Left lobe of liver (tissue), 2 donors: ENCODE measurements at places on chromosomes 7 and 10.
A peak's percentile ranks its signal among the peaks of the same experiment; 100 is the strongest.

DNA sequence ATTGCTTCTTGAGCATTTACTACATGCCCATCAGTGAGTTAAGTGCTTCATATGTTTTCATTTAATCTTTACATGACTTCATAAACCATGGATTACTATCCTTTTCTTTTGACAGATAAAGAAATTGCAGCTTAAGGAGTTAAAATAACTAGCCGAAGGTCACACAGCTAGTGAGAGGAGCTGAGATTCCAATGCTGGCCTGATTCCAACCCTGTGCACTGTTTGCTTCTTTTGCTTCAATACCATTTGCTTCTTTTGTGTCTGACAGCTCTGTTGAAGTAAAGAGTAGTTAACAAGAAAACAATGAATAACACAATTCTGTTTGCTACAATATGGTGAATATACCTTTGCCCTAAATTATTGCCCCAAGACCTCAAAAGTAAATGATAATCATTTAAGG lies 132.4 kb downstream of the GRM3 start:
- DNase-seq = no peak

- no peak for DNase-seq
Observed at GRCh38 chr10:89173075-89173474, 34.0 kb downstream of the CH25H start.

DNA sequence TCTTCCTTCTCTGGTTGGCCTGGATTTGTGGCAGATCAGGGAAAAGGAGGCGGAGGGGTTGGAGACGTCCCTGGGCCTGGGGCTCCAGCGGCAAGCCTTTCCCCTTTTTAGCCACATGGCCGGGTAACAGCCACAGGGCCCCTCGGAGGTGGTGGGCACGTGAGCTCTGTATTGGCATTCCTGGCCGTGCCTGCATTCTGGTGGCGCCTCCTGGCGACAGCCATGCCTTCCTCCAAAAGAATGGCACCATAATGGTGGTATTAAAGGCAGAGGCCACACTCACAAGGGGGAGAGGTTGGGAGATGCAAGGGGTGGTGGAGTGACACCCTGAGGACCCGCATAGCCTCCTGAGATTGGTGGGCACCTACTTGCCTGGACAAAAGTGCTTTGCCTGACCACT lies 3.0 kb upstream of the AQP1 start:
- DNase-seq = no peak

DNA sequence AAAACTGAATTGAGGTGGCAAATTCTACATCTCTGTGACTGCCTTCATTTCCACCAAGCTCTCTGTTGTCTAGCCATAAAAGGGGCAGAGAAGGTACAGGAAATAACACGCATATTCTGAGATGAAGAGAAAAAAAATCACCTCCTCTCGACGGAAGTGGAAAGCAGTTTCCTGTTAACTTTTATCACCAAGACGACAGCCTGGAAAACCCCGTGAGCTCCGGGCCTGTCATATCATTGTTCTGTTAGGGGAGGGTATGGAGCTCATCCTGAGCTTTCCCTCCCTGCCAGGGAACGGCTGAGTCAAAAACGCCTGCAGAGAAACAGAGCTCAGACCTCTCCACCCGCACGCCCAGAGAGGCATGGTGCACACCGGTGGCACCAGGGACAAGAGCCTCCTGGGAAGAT lies 200.3 kb downstream of the PRPF18 start:
- DNase-seq = no peak

GRCh38 chr10:119693262-119693957 lies 32.4 kb upstream of the INPP5F start:
- no peak for DNase-seq

DNA sequence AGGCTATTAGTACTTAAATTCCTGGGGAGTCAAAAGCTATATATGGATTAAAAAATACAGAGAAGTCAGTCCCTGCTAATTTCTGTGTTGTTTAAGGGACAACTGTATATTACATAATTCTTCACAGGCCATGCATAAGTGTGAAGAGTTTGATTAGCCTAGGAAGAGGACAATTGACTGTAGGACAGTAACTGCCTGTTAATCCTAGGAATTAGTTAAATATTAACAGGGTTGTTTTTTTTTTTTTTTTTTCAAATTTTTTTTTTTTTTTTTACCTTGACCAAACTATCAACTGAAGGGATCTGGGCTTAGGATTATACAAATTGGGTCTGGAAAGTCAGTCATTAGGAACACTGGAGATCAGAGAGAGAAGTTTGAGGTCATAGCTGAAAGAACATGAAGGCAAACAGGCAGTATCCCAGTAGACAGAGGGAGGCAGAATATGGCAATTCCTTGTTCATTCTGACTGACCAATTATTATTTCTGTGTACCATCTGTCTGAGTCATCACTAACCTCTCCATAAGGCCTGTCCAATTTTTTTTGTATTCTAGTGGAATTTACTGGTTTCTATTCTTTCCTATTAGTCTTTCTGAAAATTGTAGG lies 1139.2 kb downstream of the SORCS1 start:
- DNase-seq = no peak

DNA sequence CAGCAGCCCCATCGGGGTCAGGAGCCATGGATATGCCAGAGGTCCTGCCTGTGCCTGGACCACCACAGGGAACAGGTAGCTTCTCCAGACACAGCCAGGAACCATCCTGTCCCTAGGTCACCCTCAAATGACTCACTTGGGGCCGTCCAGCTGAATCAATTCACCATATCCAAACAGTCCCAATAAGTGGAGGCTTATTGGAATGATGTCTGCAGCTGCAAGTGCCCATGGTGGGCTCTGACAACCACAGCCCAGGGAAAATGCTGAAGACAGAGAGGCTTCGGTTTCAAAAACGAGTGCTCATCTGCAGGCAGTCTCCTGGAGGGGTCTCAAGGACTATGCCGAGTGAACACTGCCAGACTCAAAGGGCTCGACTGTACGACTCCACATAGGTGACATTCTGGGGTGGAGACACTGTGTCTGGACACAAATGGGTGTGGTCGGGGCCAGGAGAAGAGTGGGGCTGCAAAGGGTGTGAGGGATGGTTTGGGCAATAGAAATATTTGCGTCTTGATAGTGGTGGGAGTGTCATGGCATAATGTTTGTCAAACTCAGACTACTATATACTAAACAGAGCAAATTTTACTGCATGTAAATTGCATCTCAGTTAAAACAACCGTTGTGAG lies 204.8 kb downstream of the TNS3 start:
- no peak for DNase-seq

- no peak for DNase-seq
Observed at GRCh38 chr7:96738705-96739104, 29.1 kb upstream of the SEM1 start.

- DNase-seq = no peak
Observed at GRCh38 chr7:123789206-123789784, 40.5 kb upstream of the WASL start.

- no peak for DNase-seq
Observed at GRCh38 chr7:47901542-47901941, 46.7 kb downstream of the PKD1L1 start.

DNA sequence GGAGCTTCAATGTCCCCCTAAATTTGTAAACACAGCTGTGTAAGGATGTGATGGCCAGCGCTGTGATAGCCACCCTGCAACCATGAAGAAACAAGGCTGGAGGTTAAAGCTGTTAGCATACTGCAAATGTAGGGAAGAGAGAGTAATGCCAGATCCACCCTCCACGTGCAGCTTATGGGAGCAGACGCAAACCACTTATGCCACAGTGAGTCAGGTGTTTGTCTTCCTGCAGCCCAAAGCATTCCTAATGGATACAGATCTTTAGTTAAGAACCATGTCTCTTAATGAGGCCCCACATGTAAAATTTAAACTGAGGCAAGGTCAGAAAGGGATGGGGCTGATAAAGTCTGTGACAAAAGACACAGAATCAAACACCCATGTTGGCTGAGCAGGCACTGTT lies 13.6 kb upstream of the MYL7 start:
- DNase-seq = peak; percentile 24

DNA sequence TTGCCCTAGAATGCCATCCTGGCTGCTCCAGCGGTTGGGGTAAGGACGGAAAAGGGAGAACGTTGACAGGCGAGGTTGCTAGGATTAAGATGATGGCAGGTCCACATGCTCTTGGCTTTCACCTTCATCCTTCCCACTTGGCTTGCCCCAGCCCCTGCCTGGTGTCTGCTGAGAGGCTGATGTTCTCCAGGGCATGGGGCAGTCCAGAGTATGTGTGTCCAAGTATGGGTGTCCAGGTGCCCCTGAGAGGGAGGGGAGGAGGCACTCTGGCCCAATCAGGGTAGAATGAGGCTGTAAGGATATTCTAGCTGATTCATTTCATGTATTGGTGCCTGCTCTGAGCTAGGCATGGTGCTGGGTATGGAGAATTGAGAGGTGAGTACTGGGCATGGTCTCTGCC lies 12.6 kb downstream of the NEURL1 start:
- no peak for DNase-seq

DNA sequence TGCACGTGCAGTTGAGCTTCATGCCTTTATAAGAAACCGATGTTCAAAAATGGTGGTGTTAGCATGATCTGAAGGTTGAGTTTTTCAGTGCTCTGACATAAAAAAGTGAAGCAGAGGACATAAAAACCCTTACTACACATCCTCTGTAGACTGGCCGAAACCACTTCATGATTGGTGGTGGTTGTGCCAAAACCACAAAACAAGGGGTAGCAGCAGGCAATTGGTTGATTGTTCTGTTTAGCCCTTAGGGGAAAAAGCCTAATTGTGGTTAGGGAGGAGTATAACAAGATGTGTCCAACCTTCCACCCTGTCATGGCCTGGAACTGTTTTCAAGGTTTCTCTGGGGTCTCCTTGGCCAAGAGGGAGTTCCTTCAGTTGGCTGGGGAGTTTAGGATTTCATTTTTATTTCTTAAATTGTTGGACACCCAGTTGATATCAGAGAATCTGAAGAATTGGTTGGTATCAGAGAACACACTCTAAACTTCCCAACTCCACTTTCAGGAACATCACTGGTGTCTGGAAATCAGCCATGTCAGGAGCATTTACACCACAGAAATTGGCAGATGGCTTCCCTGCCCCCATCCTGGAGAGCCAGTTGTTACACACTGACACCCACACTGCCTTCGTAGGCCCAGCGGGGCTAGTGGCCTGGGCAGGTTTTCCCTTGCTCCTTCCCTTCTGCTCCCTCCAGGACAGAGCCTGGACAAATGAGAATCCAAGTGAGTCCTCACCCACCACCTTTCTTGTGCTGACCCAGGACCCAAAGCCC lies 18.8 kb downstream of the MRPS24 start:
- DNase-seq = no peak

- DNase-seq = no peak
Observed at GRCh38 chr10:119305860-119306513, 98.6 kb downstream of the GRK5 start.

GRCh38 chr7:85750454-85750949 lies 563.6 kb upstream of the SEMA3D start:
- DNase-seq = no peak

DNA sequence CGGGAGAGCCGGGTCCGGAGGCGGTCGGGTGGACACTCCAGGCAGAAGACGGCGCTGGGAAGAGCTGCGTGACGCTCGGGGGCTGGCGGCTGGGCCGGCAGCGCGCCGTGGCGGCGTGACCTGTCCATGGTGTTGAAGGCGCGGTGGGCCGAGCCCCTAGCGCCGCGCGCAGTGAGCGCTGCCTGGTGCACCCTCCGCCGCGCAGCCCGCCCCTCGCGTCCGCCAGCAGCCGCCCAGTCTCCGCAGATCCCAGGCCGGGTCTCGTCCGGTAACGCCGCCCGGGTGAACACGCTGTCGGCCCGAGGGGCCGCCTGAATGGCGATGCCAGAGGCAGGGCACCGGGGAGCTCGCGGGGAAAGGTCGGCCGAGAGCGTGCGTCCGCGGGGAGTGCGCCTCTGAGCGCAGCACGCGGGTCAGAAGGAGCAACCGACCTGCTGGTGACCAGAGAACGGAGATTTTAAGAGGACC lies 657 bp upstream of the TMEM178B start:
- no peak for DNase-seq

DNA sequence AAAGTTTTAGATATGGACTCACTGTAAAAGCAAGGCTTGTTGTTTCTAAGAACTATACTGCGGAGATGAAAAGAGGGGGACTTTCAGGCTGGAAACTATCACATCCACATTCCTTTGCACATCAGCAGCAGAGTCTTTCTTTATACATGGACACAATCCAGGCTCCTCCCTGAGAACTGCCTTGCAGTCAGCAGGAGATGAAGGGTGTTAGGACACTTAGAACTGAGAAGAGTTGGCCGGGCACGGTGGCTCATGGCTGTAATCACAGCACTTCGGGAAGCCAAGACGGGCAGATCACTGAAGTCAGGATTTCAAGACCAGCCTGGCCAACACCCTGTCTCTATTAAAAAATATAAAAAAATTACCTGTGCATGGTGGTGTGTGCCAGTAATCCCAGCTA lies 9.7 kb upstream of the GARS1 start:
- no peak for DNase-seq

GRCh38 chr10:24556750-24557742 lies 166.6 kb downstream of the ARHGAP21 start:
- DNase-seq = no peak

- peak; percentile 34 for DNase-seq
Observed at GRCh38 chr10:131638049-131638879, 262.5 kb upstream of the PPP2R2D start.

- DNase-seq = no peak
Observed at GRCh38 chr10:75143353-75143752, 31.9 kb downstream of the SAMD8 start.

- no peak for DNase-seq
Observed at GRCh38 chr7:2131341-2131740, 101.4 kb downstream of the MAD1L1 start.

GRCh38 chr7:45123913-45124710 lies 12.6 kb upstream of the TBRG4 start:
- no peak for DNase-seq

DNA sequence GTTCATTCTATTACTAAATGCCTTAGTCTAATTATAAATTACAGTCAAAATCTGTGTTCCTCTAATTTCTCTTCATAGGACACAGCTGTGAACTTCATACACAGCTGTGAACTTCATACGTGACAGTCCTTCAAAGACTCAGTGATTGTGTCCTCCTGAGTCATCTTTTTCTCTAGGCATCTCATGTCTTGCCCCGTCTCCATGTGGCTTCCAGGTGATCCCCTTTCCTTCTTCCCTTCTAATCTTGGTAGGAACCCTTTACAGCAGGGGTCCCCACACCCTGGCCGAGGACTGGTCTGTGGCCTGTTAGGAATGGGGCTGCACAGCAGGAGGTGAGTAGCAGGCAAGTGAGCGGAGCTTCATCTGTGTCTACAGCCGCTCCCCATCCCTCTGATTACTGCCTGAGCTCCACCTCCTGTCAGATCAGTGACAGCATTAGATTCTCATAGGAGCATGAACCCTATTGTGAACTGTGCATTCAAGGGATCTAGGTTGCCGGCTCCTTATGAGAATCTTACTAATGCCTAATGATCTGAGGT lies 14.0 kb upstream of the EIF5AL1 start:
- DNase-seq = no peak

GRCh38 chr10:34869135-34869836 lies 54.2 kb upstream of the PARD3 start:
- no peak for DNase-seq

DNA sequence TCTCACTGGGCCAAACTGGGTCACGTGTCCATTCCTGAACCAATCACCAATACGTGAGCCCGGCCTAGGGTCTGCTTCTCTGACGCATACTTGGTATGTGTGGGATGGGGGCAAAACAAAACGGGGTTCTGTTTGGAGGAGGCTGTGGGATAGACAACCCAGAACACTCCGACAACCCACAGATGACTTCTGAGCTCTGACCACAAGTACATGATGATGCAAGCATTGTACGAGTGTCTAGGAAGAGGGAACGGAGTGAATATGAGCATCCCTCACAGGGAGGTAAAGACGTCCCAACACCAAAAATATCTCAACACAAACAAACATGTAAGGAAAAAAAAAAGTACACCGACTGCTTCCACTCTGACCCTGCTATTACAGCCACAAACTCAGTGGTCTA lies 5.6 kb downstream of the DAGLB start:
- no peak for DNase-seq
